ENCODE measurements at places on chromosomes 6 and 20. TPM values are rescaled to one million over a fixed set of nuclear protein-coding genes. Genes with fewer than 3 reads are reported as not detected.

GRCh38 chr6:45386501-45386900 lies 8.8 kb upstream of the SUPT3H start:
- no peak for DNase-seq

GRCh38 chr20:61205769-61206168 lies 46.3 kb upstream of the CDH4 start:
- no peak for DNase-seq

GRCh38 chr6:168082860-168083513 lies 4.0 kb upstream of the FRMD1 start:
- DNase-seq = no peak

- DNase-seq = no peak
Measured at GRCh38 chr20:32490942-32491763, 94.0 kb downstream of the NOL4L start.

GRIK2 gene
- total RNA-seq = 32.3 TPM

DNA sequence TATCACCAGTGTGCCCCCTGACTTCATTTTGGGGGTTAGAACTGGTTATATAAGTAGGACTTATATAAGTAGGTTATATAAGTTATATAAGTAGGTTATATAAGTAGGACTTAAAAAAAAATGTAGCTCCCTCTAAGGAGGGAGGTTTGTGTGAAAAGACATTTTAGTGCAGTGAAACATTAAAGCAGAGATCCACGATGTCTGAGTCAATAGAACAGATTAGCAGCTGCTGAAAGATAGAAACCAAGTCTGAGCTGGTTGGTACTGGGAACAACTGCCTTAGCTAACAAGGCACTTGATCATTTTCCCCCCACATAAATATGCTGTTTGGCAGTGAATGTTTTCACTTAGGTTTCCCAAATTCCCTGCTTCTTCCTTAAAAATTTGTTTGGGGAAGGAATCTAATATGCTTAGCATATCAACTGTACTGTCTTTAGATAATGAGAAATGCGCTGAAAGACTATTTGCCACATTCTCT lies 2.1 kb upstream of the RPS12 start:
- no peak for DNase-seq

- DNase-seq = no peak
Measured at GRCh38 chr6:162940426-162940825, 212.7 kb downstream of the PACRG start.

GRCh38 chr20:6704132-6704861 lies 63.2 kb upstream of the BMP2 start:
- DNase-seq = no peak

MLIP gene
- total RNA-seq = 4.4 TPM

DNA sequence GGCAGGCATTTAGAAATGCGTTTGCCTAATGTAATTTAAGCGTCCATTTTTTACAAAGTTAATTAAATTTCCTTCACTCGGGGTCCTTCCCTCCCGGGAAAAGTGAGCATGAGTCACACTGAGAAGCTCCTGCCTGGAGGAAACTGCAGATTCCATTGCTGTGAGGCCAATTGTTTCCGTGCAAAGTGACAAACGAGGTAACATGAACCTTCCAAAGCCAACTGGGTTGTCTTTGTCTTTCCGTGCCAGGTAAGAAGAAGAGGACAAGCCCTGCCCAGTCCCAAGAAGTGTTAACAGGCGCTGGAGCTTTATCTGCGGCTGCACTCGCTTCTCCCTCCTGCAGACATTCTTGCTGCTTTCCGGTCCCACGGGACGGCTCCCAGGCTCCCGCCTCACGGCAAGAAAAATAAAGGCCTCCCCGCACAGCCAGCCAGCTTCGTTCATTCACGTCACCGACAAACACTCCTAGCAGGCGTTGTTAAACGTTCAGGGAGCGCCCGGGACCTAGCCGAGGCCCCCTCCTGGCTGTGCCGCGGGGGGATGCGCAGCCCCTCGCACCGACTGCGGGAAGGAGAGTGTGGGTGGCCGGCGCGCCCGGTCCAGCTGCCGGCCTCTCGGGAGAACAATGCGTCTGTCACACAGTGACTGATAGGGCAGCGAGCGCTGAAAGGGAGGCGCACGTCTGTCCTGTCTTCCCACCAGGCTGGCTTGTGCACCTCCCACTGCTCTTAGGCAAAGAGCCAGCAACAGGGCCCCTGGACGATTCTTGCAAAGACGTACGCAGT lies 61.5 kb upstream of the HDDC2 start:
- DNase-seq = peak; percentile 31

STMND1 gene
- not detected for total RNA-seq

- no peak for DNase-seq
Measured at GRCh38 chr6:129481706-129482105, 228.3 kb downstream of the ARHGAP18 start.

GRCh38 chr20:19271879-19272651 lies 59.6 kb downstream of the SLC24A3 start:
- no peak for DNase-seq

GRCh38 chr6:152529369-152529768 lies 107.8 kb downstream of the SYNE1 start:
- DNase-seq = no peak

- peak; percentile 49 for DNase-seq
Measured at GRCh38 chr6:90025523-90026061, 131.3 kb downstream of the GJA10 start.

DNA sequence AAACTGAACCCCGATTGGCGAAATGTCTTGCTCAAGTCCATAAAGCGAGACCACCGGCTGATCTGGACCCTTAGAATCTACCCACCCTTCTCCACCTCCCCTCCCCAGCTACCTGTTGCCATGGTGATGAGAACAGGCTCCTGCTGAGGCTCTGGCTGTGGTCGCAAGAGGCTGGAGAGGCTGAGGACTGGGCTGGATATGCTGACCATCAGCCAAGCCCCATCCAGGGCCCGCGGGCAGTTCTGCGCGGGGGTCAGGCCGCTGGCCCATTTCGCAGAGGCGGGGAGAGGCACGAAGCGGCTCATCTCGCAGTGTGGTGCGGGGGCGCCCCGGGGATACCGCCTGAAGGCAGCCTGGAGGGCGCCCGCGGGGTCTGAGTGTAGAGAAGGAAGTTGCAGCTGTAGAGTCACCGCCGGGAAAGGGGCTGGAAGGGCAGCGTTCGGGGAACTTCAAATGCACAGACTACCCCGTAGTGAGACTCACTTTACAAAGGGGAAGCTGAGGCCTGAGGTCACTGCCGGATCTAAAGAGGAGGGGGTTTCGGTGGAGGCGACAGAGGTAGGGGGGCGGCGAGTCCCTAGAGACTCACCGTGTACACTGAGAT lies 671 bp downstream of the TAPBP start:
- no peak for DNase-seq

EYA2 gene
- total RNA-seq = 2.2 TPM

DNA sequence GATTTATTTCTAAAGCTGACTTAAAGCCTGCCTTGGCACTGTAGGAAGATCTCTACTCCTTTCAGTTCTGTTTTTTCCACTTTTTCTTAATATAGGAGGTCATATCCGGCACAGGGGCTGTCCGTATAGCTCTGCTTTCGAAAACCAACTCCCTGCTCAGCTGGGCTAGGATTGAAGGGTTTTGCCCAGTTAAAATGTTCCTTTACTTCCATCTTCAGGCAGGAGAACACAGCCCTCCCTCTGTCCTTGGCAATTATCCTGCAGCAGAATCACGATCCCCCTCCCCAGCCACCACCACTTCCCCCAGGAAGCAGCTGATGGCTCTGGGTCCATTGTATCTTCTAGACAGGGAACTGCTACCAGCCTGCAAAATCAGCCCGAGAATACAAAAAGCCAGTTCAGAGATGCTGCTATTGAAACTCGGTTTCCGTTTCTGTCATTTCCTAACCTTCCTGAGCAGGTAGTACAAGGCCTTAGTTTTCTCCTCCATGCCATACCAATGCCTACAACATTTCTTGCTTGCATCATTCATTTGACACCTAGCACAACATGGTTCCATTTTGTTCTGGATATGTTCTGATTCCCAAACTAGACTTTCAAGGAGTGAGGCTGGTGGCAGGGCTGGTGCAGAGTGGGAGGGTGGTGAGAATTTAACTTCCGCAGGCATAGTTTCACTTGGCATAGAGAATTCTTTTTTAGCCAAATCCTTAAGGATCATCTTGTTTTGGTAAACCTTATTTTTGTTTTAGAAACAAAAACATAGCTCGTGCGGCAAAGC lies 53.9 kb downstream of the FAM50B start:
- DNase-seq = no peak

- no peak for DNase-seq
Measured at GRCh38 chr20:25065072-25065624, 7.2 kb upstream of the ACSS1 start.

DNA sequence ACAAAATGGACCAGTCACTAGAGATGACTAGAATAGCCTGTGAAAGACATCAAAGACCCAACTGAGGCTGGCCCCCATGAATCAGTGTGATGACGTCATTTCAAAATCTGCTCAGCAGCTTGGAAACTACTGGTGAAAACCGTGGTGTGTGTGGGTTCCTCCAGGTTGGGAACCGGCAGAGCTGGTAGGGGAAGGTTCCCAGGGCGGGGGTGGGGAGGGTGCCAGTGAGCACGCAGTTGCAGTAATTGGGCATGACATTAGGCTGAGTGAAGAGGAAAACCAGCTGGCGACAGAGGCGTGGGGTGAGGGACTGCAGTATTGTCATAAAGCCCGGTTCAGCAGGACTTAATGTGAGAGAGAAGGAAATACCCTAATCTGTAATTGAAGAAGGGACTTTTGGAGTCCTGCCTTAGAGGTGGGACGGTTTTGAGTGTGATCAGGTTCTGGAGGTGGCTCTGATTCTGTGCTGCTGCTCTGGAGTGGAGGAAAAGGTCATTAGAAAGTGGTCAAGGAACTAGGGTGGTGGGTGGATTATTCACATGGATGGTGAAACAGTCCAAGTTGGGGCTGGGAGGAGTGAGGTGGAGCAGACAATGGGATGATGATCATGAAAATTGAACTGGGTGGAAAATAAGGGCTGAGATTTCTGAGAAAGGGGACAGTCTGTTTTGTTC lies 52.0 kb upstream of the MTHFD1L start:
- DNase-seq = no peak

AHI1 gene
- 101 TPM for total RNA-seq

DNA sequence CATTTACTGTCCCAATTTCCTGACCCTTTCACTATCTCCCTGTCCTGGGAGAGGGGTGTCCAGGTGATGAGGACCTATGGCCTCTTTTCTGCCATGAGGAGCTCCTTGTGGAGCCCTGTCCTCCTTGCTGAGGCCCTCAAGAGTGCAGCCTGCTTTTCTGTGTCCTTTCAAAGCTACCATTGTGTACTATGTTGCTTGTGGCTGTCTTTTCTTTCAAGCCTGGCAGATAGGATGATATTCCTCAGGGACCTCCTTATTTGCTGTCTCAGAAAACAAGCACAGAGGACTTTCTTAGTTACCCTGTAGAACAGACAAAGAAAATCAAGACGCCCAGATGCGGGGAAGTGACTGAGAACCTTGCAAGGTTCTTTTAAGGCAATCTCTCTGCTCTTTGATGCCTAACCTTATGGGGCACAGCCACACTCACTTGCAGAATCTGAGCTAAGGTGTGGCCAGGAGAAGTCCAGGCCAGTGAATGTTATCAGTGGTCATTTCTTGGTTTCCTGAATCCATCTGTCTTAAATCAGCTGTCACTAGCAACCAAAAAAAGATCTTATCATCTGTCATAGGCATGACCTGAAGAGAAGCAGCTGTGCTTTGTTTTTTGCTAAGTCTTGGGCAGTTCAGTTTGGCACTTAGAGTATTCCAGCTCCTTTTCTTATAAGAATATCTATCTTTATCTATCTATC lies 17.2 kb downstream of the CARMIL1 start:
- no peak for DNase-seq

DNA sequence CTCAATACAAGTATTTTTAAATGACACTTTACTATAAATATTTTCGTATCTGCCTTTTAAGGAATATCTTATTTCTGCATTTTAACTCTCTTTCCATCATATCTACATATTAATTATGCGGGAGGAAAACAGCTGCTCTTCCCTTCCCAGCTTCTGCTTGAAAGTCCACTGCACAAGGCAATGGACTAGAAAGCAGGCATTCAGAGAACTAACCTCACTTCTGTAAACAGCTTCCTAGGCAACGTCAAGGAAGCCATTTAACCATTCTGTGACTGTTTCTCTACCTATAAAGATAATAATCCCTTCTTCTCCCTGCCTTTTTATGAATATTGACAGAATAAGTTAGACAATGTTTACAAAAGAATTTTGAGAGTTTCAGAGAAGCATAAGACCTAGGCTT lies 319.4 kb downstream of the BTBD9 start:
- DNase-seq = no peak

DNA sequence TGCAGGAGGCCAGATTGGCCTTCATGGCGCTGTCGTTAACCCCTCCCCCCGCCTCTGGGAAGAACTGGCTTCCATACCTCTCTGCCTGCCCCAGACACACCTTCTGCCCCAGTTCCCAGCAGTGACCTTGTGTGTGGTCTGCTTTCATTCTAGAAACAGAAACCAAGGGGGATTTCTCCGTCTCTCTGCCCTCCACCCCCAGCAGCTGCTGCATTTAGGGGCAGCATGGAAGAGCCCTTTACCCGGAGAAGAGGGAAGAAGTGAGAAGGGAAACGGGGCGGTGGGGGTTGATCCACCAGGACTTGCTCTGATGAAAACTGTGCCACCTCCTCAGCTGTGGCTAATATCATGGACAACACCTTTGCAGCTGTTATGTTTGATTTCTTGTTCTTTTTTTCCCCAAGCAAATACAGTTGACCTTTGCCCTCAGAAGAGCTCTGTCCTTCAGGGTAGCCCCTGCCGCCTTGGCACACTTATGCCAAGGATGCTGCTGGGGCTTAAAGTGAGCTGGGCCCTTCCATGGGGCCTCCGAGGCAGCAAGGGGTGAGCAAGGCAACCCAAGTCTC lies 6.1 kb downstream of the GLP1R start:
- no peak for DNase-seq

LST1 gene
- 4.2 TPM for total RNA-seq

LPA gene
- total RNA-seq = 4.0 TPM

All from urinary bladder (tissue), 4 donors.